Activated CD4-positive, alpha-beta T cell treated with anti-CD3 and anti-CD28 coated beads for 36 hours (primary cell): ENCODE measurements at places on chromosomes 4 and X. TPM values are rescaled to one million over a fixed set of nuclear protein-coding genes. Genes with fewer than 3 reads are reported as not detected.

DNA sequence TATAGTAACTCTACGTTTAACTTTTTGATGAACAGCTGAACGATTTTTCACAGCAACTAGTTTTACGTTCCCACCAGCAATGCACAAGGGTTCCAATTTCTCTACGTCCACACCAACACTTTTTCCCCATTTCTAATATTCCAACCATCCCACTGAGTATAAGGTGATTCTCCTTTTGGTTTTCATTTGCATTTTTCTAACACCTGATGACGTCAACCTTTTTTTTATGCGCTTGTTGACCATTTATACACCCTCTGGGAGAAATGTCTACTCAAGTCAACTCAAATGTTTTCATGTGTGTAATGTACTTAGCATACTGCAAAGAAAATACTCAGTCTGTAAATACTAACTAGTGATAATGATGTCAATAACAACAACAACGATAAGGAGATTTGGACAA is 177.2 kb upstream of the TENM3 start:
- DNase-seq: no peak
- no peaks in the 10 kb centered on the region for H3K27me3 ChIP-seq
- H3K27ac ChIP-seq: no peak overlapping the region
- no peaks in the 10 kb centered on the region for H3K4me1 ChIP-seq
- H3K36me3 ChIP-seq: no peaks in the 10 kb centered on the region
- no peak overlapping the region for H3K4me3 ChIP-seq

- no peaks in the 10 kb centered on the region for H3K36me3 ChIP-seq
- H3K27ac ChIP-seq: no peak overlapping the region
- no peak for DNase-seq
Measured at GRCh38 chrX:34734383-34734782, 77.3 kb upstream of the TMEM47 start.

GRCh38 chr4:107472265-107472948 is 247.6 kb downstream of the PAPSS1 start:
- H3K27ac ChIP-seq: no peak overlapping the region
- H3K27me3 ChIP-seq: no peaks in the 10 kb centered on the region
- no peak for DNase-seq
- no peaks in the 10 kb centered on the region for H3K36me3 ChIP-seq

DNA sequence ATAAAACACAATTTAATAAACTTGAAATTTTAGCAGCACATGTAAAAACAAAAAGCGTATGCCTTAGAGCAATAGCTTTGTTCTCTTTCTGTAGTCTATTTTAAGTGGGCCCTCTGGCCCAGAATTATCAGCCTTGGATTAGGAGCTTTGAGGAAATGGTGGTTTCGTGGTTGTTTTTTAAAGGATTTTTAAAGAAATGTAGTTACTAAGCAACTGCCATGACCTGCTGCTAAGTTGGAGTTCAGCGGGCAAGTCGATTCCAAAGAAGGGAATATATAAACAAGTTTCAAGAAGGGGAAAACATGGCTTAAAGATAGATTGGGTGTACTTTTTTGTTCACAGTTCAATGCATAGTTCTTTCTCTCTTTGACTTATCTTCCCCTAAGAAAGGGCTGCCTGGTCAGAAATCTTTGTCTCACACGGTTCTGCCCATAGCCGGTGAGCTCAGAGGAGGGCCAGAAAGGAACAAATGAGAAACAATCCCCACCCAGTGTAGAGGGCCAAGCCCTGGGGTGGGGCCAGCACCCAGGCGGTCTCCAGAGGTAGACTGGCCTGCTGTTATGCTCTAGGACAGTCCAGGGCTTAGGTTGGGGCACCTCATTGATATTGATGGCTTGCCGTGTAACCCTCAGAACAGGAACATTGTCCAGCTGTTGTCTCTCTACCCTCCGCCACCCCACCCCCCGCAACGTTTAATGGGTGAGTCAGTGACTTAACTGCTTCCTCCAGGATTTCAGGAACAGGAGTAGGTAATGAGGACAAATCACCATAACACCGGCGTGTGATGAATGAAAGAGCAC is 32.5 kb downstream of the DLG3 start:
- no peak for DNase-seq
- H3K4me1 ChIP-seq: peaks cover 7% of the 10 kb centered on the region
- H3K4me3 ChIP-seq: no peak overlapping the region
- H3K36me3 ChIP-seq: peaks cover 6% of the 10 kb centered on the region

DNA sequence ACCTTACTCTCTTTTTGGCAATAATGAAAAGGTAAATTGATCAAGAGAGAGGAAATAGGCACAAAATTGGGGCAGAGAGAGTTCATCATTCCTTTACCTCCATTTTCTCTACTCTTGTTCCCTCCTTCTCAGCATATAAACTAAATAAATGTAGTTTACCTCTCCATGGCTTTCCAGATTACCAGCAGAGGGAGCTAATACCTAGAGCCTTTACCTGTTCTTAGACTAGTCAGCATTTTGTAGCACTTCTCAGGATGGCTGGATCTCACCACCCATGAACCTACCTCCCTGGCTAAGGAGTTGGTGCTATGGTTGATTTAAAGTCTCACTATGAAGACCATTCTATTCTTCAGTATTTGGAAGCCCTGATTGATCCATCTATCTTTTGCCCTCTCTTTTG is 15.7 kb downstream of the OFD1 start:
- no peaks in the 10 kb centered on the region for H3K27me3 ChIP-seq
- DNase-seq: peak; percentile 10
- peaks cover 18% of the 10 kb centered on the region for H3K4me1 ChIP-seq
- H3K36me3 ChIP-seq: peaks cover 31% of the 10 kb centered on the region
- H3K4me3 ChIP-seq: no peak overlapping the region

- no peak for DNase-seq
- H3K4me3 ChIP-seq: no peak overlapping the region
- H3K27ac ChIP-seq: no peak overlapping the region
- H3K36me3 ChIP-seq: peaks cover 2% of the 10 kb centered on the region
- no peaks in the 10 kb centered on the region for H3K27me3 ChIP-seq
Measured at GRCh38 chrX:130771648-130772047, 131.4 kb downstream of the ENOX2 start.

GRCh38 chr4:77074381-77074831 is 1.4 kb downstream of the CCNI start:
- no peak overlapping the region for H3K27ac ChIP-seq
- H3K4me3 ChIP-seq: no peak overlapping the region
- H3K27me3 ChIP-seq: no peaks in the 10 kb centered on the region
- peaks cover 16% of the 10 kb centered on the region for H3K36me3 ChIP-seq
- H3K4me1 ChIP-seq: peaks cover 54% of the 10 kb centered on the region
- DNase-seq: no peak

DNA sequence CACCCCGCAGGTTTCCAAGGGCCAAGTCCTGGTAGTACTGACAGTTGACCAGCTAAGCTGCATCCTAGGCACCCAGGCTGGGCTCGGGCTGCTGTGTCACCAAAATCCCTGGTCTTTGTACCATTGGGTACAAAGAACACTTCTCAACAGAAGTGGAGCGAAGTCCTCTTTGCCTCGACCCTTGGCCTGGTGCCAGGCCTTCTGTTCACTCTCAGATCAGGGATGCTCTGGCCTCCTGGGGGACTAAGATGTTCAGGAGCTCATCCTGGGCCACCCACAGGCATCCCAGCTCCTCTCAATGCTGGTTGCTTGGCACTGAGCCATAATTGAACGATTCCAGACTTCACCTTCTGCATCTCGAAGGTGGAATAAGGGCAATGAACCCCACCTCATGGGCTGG is 13.8 kb upstream of the SLC2A9 start:
- peaks cover 4% of the 10 kb centered on the region for H3K36me3 ChIP-seq
- no peak overlapping the region for H3K4me3 ChIP-seq
- H3K27ac ChIP-seq: no peak overlapping the region

DNA sequence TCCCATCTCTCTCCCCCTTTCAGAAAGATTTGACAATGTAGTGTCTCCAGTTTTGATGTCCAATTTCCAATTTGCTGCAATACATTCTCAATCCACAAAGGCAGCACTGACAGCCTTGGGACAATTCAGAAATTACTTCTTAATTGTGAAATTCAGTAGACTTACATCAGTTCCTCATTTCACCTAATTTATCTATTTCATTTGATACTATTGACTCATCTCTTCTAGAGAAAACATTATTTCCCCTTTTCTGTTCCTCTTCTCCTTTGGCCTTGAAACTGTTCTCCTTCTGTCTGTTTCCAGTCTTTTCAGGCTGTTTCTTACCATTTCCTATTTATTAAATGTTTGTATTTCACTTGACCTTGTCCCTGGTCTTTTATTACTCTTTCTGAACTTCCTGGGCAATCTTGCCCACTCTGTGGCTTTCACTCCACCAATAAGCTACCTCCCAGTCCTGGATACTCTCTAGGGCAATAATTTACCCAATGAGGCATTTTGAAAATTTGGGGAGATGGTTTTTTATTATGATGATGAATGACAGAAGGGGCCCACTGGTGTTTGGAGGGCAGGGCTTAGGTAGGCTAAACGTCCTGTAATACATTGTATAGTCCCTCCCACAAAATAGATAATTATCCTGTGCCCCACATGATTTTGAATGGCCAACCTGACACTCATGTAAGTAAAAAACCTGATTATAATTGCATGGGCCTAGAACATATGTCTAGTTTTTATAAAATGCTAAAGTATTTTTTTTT is 498.0 kb upstream of the BOD1L1 start:
- no peak overlapping the region for H3K4me3 ChIP-seq
- no peaks in the 10 kb centered on the region for H3K4me1 ChIP-seq
- no peaks in the 10 kb centered on the region for H3K36me3 ChIP-seq
- DNase-seq: no peak

DNA sequence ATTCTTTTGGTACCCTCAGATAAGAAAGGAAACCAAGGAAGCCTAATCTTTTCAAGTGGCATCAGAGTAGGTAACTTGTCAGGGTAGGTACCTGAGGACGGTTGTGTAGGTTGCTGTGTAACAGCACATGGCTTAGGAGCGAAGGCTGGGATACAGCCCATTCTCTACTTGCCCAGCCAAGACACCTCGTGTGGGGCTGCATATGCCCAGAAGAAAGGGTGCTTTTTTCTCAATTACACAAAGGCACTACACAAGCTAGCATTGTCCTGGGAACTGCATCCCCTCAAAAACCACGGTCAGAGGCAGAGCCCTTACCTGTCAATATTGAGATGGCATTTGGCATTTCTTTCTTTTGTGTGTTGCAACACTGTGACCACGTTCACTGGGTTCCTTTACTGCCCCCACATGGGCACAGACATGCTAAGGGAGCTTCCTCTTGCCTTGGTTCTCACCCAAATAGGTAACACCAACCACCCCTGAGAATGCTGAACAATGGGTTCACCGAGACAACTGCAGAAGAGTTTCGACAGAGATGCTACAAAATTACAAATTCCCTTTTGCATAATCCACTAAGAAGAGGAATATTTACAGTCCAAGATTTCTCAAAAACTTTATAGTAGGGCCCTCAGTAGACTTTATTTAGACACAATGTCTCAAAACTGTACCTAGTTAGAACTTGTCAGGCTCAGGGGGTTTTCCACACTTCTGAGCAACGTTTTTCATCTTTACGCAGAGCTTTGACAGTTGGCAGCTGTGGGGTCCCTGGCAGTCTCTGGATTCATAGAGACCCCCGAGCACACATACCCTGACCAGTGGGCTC is 35.8 kb upstream of the TNIP3 start:
- H3K4me3 ChIP-seq: no peak overlapping the region
- peak overlapping the region; percentile 34 for H3K27ac ChIP-seq
- H3K36me3 ChIP-seq: no peaks in the 10 kb centered on the region
- H3K27me3 ChIP-seq: no peaks in the 10 kb centered on the region
- peaks cover 27% of the 10 kb centered on the region for H3K4me1 ChIP-seq

DNA sequence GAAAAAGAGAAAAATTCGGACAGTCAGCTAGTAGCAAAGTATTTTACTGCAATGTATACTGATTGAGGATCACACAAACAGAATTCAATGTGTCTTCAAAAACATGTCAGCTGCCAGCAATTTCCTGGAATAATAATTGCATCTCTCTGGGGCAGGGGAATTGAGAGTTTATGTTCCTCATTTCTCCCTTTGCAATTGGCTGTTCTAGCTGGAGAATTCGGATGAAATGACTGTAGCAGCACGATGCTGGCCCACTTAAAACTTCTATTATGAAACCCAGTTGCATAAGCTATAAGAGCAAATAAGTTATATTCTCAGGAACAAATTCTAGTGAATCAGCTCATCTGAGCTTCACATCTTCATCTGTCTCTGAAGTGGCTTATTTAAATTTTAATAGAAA is 99.9 kb upstream of the CPEB2 start:
- no peak overlapping the region for H3K4me3 ChIP-seq
- H3K36me3 ChIP-seq: no peaks in the 10 kb centered on the region
- no peak for DNase-seq
- H3K27ac ChIP-seq: no peak overlapping the region
- peaks cover 12% of the 10 kb centered on the region for H3K27me3 ChIP-seq

DNA sequence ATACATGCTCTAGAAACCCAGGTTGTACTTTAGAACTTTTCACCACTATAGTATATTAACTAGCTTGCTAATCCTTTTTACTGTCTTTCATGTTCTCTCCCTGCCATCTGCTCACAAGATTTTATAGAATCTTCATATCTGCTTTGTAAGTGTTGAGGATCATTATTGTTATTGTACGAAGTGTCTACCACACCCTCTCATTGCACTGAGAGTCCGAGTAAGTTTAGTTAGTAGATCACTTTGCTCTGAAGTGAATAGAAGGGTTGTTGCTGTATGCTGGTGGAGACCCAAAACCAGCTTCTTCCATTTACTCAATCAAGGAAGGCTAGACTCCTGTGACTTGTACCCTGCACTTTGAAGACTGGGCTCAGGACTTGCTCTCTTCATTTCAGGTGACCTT is 17.1 kb downstream of the GAB1 start:
- peaks cover 5% of the 10 kb centered on the region for H3K4me1 ChIP-seq
- H3K27me3 ChIP-seq: peaks cover 2% of the 10 kb centered on the region
- DNase-seq: no peak
- H3K27ac ChIP-seq: no peak overlapping the region
- no peaks in the 10 kb centered on the region for H3K36me3 ChIP-seq

- DNase-seq: no peak
- H3K27me3 ChIP-seq: no peaks in the 10 kb centered on the region
- peaks cover 13% of the 10 kb centered on the region for H3K4me1 ChIP-seq
- H3K36me3 ChIP-seq: no peaks in the 10 kb centered on the region
Measured at GRCh38 chr4:8538703-8539567, 41.3 kb upstream of the GPR78 start.

GRCh38 chr4:101037938-101038413 is 309.4 kb downstream of the PPP3CA start:
- H3K27ac ChIP-seq: no peak overlapping the region
- peaks cover 24% of the 10 kb centered on the region for H3K4me1 ChIP-seq
- H3K4me3 ChIP-seq: no peak overlapping the region

The PRDM8 gene
- 1.4 TPM for total RNA-seq

The TEX13D gene
- not detected for total RNA-seq

The FAM184B gene
- total RNA-seq: not detected

The TRPC5OS gene
- total RNA-seq: not detected

The PNPLA4 gene
- 14.4 TPM for total RNA-seq

The ARHGEF38 gene
- total RNA-seq: not detected

The SLC2A9 gene
- 0.76 TPM for total RNA-seq

The MSANTD1 gene
- total RNA-seq: 0.69 TPM

The PAGE2B gene
- 0.70 TPM for total RNA-seq

The MAGEC3 gene
- total RNA-seq: not detected

The GPAT3 gene
- total RNA-seq: 1.3 TPM

The PROM1 gene
- total RNA-seq: 0.16 TPM
